ENCODE measurements at places on chromosomes 1 and 21. TPM values are rescaled to one million over a fixed set of nuclear protein-coding genes. Genes with fewer than 3 reads are reported as not detected.
A peak's percentile ranks its signal among the peaks of the same experiment; 100 is the strongest.

- DNase-seq, result no peak
- H3K4me1 ChIP-seq, result peaks cover 8% of the 10 kb centered on the region
- H3K36me3 ChIP-seq, result peaks cover 35% of the 10 kb centered on the region
- H3K4me3 ChIP-seq, result no peak overlapping the region
- H3K27ac ChIP-seq, result no peak overlapping the region
These were observed 10.7 kb upstream of the GPR25 start for GRCh38 chr1:200861937-200862647.

DNA sequence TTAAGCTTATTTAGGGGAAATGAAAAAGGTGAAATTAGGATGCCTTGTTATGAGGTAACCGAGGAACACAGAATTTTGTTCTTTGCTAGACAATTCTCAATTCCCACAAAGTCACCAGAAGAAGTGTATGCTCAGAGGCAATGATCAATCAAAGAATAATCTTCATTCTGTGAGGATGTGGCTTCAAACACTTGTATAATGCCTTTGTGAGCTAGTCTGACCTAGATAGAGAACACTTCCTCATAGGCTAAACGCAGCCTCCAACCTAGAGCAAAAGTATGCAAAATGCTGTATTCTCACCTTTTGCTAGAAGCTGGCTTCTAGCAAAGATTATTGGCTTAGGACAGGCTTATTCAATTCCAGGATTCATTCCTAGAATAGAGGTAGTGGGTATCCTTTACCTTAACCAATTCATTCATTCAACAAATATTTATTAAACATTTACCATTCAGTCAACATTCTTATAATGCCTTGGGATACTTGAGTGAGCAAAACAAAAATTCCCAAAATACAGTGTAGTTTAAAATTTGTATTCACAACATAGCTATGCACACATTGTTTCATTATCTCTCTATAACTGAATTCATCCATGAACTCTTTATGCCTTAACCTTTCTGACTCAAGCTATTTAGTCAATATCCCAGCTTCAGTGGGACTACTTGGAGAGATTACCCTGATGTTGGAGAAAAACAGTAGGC is 530.2 kb downstream of the PTPRC start:
- H3K27me3 ChIP-seq, result no peaks in the 10 kb centered on the region
- no peak overlapping the region for H3K4me3 ChIP-seq
- no peak overlapping the region for H3K27ac ChIP-seq
- H3K4me1 ChIP-seq, result no peaks in the 10 kb centered on the region

DNA sequence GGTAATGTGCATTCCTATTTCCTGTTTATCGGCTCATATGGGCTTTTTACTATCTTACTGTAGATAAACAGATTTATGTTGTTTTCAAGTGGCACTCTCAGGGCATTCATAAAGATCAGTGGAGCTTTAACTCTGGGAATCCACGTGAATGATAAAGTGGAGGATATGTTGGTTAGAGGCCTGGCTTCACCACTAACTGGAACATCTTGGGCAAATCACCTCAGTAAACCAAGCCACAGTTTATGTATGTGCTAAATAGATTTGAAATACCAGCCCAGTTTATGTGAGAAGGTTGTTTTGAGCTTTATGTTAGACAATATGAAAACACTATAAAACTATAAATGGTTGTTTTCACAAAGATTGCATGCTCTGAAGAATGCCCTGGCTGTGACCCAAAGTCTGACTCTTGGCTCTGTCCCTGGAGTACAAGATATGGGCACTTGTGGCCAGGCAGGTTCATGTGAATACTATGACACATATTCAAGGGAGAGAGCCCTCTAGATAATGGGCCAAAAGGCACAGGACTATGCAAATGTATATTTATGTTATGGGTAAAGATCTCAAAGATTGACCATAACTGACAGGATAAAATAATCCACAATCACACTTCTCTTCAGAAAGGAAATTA is 36.7 kb downstream of the FAM163A start:
- H3K27ac ChIP-seq, result no peak overlapping the region
- DNase-seq, result no peak
- H3K27me3 ChIP-seq, result no peaks in the 10 kb centered on the region

GRCh38 chr1:215475796-215476481 is 91.2 kb upstream of the KCTD3 start:
- H3K27ac ChIP-seq, result no peak overlapping the region
- no peaks in the 10 kb centered on the region for H3K4me1 ChIP-seq
- H3K36me3 ChIP-seq, result no peaks in the 10 kb centered on the region
- DNase-seq, result no peak
- H3K27me3 ChIP-seq, result no peaks in the 10 kb centered on the region

DNA sequence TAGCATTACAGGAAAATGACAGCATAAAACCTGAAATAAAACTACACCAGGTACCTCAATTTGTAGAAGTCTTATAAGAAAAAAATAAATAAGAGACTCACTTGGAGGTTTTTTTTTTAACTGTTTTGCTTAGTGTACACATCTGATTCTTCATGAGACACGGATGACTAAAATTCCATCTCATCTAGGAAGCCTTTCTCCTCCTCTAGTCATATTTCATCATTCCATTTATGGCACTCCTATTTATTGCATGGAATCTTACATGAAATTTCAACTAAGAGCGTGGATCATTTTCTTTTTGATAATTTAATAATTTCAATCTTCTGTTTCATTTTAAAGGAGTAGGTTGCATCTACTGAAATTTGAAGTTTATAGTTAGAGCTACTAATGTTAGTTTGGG is 1.6 kb upstream of the PTGS2 start:
- no peak for DNase-seq
- peaks cover 15% of the 10 kb centered on the region for H3K4me1 ChIP-seq
- peaks cover 24% of the 10 kb centered on the region for H3K27me3 ChIP-seq
- peak overlapping the region; percentile 69 for H3K4me3 ChIP-seq

The TAS1R1 gene
- total RNA-seq, result not detected

- no peaks in the 10 kb centered on the region for H3K27me3 ChIP-seq
- no peaks in the 10 kb centered on the region for H3K4me1 ChIP-seq
- DNase-seq, result no peak
- no peak overlapping the region for H3K4me3 ChIP-seq
These were observed 76.7 kb downstream of the OBSCN start for GRCh38 chr1:228284521-228284920.

The CD5L gene
- 0.52 TPM for total RNA-seq

DNA sequence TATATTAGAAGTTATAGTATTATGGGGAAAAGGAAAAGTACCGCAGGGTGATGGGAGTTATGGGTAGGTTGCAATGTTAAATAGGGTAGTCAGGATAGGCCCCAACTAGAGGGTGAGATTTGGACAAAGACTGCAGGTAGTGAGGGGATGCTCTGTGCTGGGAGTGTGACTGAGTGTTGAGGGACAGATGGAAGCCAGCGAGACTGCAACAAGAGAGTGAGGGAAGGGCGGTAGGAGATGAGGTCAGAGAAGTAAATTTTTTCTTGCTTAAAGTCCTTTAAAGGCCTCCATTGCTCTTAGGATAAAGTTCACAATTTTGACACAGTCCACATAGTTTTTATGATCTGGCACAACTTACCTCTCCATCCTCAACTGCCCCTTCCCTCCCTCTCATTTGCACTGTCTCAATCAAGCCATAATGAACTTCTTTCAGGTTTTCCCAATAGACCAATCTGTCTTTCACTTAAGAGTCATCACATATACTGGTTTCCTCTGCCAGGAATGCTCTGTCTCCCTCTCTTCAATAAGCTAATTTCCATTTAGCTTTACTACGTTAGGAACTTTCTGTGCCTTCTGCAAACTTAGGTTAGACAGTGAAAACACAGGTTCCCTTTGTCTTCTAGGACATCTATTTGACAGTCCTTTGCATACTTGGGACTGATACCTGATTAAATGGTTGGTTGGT is 237.7 kb upstream of the CACYBP start:
- H3K27ac ChIP-seq, result no peak overlapping the region
- H3K4me3 ChIP-seq, result no peak overlapping the region
- no peaks in the 10 kb centered on the region for H3K36me3 ChIP-seq
- no peak for DNase-seq
- H3K4me1 ChIP-seq, result peaks cover 6% of the 10 kb centered on the region
- H3K27me3 ChIP-seq, result no peaks in the 10 kb centered on the region

DNA sequence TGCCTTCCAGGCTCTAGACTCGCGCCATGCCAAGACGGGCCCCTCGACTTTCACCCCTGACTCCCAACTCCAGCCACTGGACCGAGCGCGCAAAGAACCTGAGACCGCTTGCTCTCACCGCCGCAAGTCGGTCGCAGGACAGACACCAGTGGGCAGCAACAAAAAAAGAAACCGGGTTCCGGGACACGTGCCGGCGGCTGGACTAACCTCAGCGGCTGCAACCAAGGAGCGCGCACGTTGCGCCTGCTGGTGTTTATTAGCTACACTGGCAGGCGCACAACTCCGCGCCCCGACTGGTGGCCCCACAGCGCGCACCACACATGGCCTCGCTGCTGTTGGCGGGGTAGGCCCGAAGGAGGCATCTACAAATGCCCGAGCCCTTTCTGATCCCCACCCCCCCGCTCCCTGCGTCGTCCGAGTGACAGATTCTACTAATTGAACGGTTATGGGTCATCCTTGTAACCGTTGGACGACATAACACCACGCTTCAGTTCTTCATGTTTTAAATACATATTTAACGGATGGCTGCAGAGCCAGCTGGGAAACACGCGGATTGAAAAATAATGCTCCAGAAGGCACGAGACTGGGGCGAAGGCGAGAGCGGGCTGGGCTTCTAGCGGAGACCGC is 2.0 kb upstream of the OLIG2 start:
- H3K4me1 ChIP-seq, result peaks cover 66% of the 10 kb centered on the region
- no peak for DNase-seq
- no peaks in the 10 kb centered on the region for H3K36me3 ChIP-seq
- peak overlapping the region; percentile 30 for H3K4me3 ChIP-seq
- H3K27ac ChIP-seq, result no peak overlapping the region

DNA sequence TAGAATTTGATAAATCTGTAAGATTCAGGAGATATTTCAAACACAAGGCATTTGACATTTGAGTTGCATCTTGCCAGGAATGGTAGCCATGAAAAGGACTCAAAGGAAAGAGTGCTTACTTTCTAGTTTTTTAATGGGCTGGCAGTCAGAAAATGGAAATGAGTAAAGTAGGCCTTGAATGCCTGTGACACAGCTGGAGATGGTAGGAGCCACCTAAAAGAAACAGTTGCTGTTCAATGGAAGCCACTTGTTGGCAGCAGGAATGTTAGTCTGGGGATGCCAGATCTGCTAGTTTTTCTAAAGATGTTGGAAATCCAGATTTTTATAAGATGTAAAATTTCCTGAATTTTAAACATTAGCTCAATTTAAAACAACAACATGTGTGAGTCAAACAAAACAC is 43.6 kb downstream of the CACHD1 start:
- DNase-seq, result no peak
- H3K4me3 ChIP-seq, result no peak overlapping the region
- H3K27ac ChIP-seq, result peak overlapping the region; percentile 79
- no peaks in the 10 kb centered on the region for H3K36me3 ChIP-seq

GRCh38 chr1:8660411-8660828 is 157.0 kb downstream of the RERE start:
- H3K4me1 ChIP-seq, result peaks cover 69% of the 10 kb centered on the region
- H3K27me3 ChIP-seq, result no peaks in the 10 kb centered on the region
- H3K27ac ChIP-seq, result peak overlapping the region; percentile 70
- H3K4me3 ChIP-seq, result no peak overlapping the region

The KMO gene
- not detected for total RNA-seq

GRCh38 chr1:203593723-203594122 is 32.9 kb upstream of the ATP2B4 start:
- no peak for DNase-seq
- no peak overlapping the region for H3K27ac ChIP-seq
- H3K4me3 ChIP-seq, result no peak overlapping the region
- no peaks in the 10 kb centered on the region for H3K27me3 ChIP-seq

DNA sequence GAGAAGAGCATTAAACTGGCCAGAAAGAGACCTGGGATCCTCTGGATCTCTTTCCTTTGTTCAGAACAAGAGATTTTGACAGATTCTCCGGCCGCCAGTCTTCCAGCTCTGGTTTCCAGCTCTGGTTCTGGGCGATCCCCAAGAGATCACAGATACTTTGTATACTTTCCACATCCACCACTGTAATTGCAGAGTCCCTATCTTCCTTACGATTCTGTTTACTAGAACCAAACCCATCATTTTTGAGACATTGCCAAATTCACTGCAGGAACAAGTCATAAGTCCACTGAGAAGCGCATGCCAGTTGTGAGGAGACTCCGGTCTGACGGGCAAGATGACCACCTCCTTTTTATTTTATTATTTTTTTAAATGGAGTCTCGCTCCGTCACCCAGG is 505.2 kb downstream of the SMYD3 start:
- H3K4me1 ChIP-seq, result peaks cover 7% of the 10 kb centered on the region
- no peaks in the 10 kb centered on the region for H3K36me3 ChIP-seq
- H3K4me3 ChIP-seq, result no peak overlapping the region
- no peak for DNase-seq
- no peaks in the 10 kb centered on the region for H3K27me3 ChIP-seq
- H3K27ac ChIP-seq, result no peak overlapping the region

DNA sequence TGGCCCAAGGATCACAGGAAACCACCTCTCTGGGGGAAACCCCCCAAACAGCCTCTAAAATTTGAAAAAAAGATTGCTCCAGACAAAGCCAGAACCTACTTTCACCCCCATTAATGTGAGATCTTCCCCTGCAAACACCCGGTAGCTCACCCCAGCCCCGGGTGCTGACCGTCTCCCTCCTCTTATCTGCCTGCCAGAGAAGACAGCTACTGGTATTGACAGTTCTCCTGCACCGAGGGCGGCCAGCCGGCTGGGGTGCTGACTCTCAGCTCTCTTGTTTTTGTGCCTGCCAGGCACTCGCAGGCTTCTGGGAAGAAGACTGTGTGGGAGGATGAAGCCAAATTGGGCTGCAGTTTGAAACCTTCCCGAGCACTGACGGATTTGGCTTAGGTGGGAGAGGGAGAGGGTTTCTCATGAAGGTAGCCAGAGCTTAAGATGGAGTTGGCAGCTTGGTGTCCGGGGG is 48.2 kb downstream of the RASSF5 start:
- peaks cover 73% of the 10 kb centered on the region for H3K4me1 ChIP-seq
- H3K27ac ChIP-seq, result peak overlapping the region; percentile 81
- H3K4me3 ChIP-seq, result no peak overlapping the region
- no peaks in the 10 kb centered on the region for H3K36me3 ChIP-seq
- DNase-seq, result peak; percentile 63
- no peaks in the 10 kb centered on the region for H3K27me3 ChIP-seq

The NUDT4B gene
- total RNA-seq, result not detected

The RPTN gene
- not detected for total RNA-seq

The NCSTN gene
- total RNA-seq, result 53.6 TPM

DNA sequence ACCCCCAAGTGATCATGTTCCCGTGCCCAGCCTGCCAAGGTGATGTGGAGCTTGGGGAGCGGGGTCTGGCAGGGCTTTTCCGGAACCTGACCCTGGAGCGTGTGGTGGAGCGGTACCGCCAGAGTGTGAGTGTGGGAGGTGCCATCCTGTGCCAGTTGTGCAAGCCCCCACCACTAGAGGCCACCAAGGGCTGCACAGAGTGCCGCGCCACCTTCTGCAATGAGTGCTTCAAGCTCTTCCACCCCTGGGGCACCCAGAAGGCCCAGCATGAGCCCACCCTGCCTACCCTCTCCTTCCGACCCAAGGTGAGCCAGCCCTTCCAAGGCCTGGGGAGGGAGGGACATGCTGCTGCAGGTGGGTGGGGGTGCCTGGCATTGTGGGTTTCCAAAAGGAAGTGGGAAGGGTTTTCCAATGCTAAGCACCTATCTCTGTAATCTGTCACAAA is 2.3 kb downstream of the TRIM46 start:
- peaks cover 27% of the 10 kb centered on the region for H3K27me3 ChIP-seq
- DNase-seq, result no peak
- no peak overlapping the region for H3K4me3 ChIP-seq
- H3K27ac ChIP-seq, result no peak overlapping the region
- H3K36me3 ChIP-seq, result peaks cover under 1% of the 10 kb centered on the region
- H3K4me1 ChIP-seq, result peaks cover 42% of the 10 kb centered on the region

- peak overlapping the region; percentile 78 for H3K4me3 ChIP-seq
- H3K36me3 ChIP-seq, result no peaks in the 10 kb centered on the region
- no peaks in the 10 kb centered on the region for H3K27me3 ChIP-seq
- H3K4me1 ChIP-seq, result peaks cover 43% of the 10 kb centered on the region
- H3K27ac ChIP-seq, result peak overlapping the region; percentile 53
- no peak for DNase-seq
These were observed 791 bp upstream of the STX6 start for GRCh38 chr1:181023265-181024057.
